ENCODE measurements at places on chromosomes 16 and 17.

DNA sequence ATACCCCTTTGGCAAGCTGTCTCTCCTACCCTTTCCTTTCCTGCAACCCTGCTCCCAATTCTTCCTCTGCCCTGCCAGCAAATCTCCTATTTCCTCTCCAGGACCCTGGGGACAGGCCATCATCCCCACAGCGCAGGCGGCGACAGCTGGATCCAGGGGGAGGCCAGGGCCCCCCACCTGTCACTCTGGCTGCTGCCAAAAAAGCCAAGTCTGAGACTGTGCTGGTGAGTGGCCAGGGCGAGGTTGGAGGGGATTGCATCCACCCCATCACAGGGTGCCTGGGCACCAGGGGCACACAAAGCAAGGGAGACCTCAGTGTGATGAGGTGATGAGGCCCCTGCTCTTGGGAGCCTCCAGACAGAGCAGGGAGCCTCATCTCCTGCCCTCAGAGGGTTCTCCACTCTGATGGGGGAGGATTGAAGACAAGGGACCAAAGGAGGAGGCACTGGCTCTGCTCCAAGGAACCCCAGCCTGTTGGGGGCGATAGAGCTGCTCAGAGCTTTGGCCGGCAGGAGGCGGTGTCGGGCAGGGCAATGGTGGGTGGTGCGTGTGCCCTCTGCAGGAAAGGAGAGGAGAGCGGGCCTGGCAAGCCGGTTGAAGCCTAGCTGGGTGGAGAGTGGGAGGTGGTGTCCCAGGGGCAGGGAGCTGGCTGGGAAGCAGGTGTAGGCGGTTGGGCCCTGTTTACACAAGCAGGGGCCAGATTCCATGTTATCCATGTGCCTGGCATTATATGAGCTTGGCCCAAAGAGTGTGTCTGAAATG is 15.6 kb upstream of the PDK2 start:
- no peak for DNase-seq

- no peak for DNase-seq
Observed at GRCh38 chr17:42886283-42887176, 14.1 kb upstream of the G6PC1 start.

DNA sequence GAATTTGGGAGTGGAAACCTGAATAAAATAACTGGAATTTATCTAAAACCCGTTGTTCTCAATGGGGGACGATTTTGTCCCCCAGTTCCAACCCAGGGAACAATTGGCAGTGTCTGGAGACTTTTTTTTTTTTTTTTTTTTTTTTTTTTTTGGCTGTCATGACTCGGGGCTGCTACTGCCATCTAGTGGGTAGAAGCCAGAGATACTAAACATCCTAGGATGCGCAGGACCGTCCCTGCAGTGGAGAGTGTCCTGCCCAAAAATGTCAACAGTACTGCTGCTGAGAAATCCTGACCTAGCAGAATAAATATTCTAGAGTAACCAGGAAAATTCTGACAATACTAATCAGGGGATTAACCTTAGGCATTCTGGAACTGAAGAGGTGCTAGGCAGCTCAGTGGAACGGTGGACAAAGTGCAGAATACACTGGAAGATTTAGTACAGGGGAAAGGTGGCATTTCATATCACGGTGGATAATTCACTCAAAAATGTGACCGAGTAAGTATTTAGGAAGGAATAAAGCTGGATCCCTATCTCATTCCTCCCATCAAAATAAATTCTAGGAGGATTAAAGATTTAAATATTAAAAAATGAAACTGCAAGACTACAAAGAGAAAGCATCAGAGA is 107.6 kb downstream of the SPECC1 start:
- DNase-seq: no peak

GRCh38 chr16:83967838-83968305 is at the start of gene NECAB2:
Gene NECAB2 (plus strand): TSS chr16:83968244. CDS start chr16:83968649, 405 bp downstream.
- no peak for DNase-seq

- no peak for DNase-seq
Observed at GRCh38 chr16:88498576-88499208, 45.6 kb downstream of the ZFPM1 start.

- DNase-seq: no peak
Observed at GRCh38 chr17:3639981-3640596, 3.5 kb downstream of the CTNS start.

- DNase-seq: no peak
Observed at GRCh38 chr16:46731691-46732555, 16.2 kb downstream of the MYLK3 start.

- DNase-seq: no peak
Observed at GRCh38 chr16:3485821-3486505, 9.3 kb downstream of the C16orf90 start.
